Frontal cortex (tissue), 4 donors: ENCODE measurements at places on chromosomes 3 and 15. TPM values are rescaled to one million over a fixed set of nuclear protein-coding genes. Genes with fewer than 3 reads are reported as not detected.

- DNase-seq = no peak
Observed at GRCh38 chr15:32942401-32942841, 224.6 kb downstream of the GREM1 start.

- no peak for DNase-seq
Observed at GRCh38 chr3:71672340-71672739, 52.9 kb downstream of the EIF4E3 start.

ROPN1 gene
- total RNA-seq = not detected

LTK gene
- not detected for total RNA-seq

FETUB gene
- total RNA-seq = not detected
